ENCODE measurements at places on chromosomes 12 and 14. TPM values are rescaled to one million over a fixed set of nuclear protein-coding genes. Genes with fewer than 3 reads are reported as not detected.

Gene CLEC4E
- not detected for total RNA-seq

Gene ATP2A2
- total RNA-seq = 158 TPM

Gene RNF212B
- not detected for total RNA-seq

Gene CLEC2A
- total RNA-seq = not detected

Gene EML5
- 0.13 TPM for total RNA-seq

Gene ALDH1L2
- total RNA-seq = 60.5 TPM

Gene MAP3K12
- 27.2 TPM for total RNA-seq

Gene KRT79
- not detected for total RNA-seq

Gene AQP6
- total RNA-seq = not detected

Gene KLRD1
- total RNA-seq = 1.2 TPM

Gene MYF5
- total RNA-seq = not detected

Gene GPR162
- total RNA-seq = 2.7 TPM

Gene AKAP6
- total RNA-seq = 5.3 TPM

Gene ZC2HC1C
- total RNA-seq = 1.2 TPM

Gene TPH2
- total RNA-seq = not detected

Gene WNT5B
- 42.5 TPM for total RNA-seq

Gene SLC2A3
- total RNA-seq = 140 TPM

Gene SENP1
- total RNA-seq = 36.7 TPM

Gene BTBD6
- 36.0 TPM for total RNA-seq

Gene CPSF2
- 45.7 TPM for total RNA-seq

Gene EIF2S3B
- total RNA-seq = 4.0 TPM

Gene COX8C
- not detected for total RNA-seq

Gene MAP1LC3B2
- 0.97 TPM for total RNA-seq

Gene SSPN
- 14.7 TPM for total RNA-seq

Gene HCAR1
- total RNA-seq = 0.22 TPM

Gene DLGAP5
- total RNA-seq = 27.6 TPM

Gene CLECL1
- not detected for total RNA-seq

Gene CKB
- total RNA-seq = 66.4 TPM

Gene ACVRL1
- 6.1 TPM for total RNA-seq

Gene MYH7
- total RNA-seq = not detected

Gene CCDC60
- total RNA-seq = not detected

Gene FAM222A
- 0.39 TPM for total RNA-seq

Gene POTEM
- total RNA-seq = not detected

Gene NXPH4
- 5.2 TPM for total RNA-seq

Gene ERBB3
- 0.91 TPM for total RNA-seq

Gene BMP4
- total RNA-seq = 73.5 TPM

Gene OR4K15
- total RNA-seq = not detected

Gene CABP1
- total RNA-seq = not detected

Gene KRT78
- total RNA-seq = not detected

Gene GPR33
- total RNA-seq = not detected

Gene SLC2A14
- total RNA-seq = not detected

Gene MORN3
- total RNA-seq = 1.0 TPM

Gene CRIP1
- 27.7 TPM for total RNA-seq

Gene C12orf56
- not detected for total RNA-seq

Gene COL2A1
- total RNA-seq = 3.2 TPM

Gene DEGS2
- 0.13 TPM for total RNA-seq

Gene SYNDIG1L
- total RNA-seq = under 0.01 TPM

Gene MUCL1
- not detected for total RNA-seq

Gene DBX2
- not detected for total RNA-seq

Gene RIPK3
- total RNA-seq = 180 TPM

Gene NRIP2
- 0.26 TPM for total RNA-seq

Gene PPP2R5C
- 146 TPM for total RNA-seq

Gene KRT81
- not detected for total RNA-seq

Gene JPH4
- not detected for total RNA-seq

Gene NRDE2
- total RNA-seq = 13.7 TPM

Gene LRTM2
- total RNA-seq = not detected

Gene P2RX2
- total RNA-seq = not detected

Gene RGS6
- total RNA-seq = not detected

Gene MYL2
- not detected for total RNA-seq
